H4 (cell line): ENCODE measurements at places on chromosomes 1 and 21. TPM values are rescaled to one million over a fixed set of nuclear protein-coding genes. Genes with fewer than 3 reads are reported as not detected.

GRCh38 chr1:109794319-109795132 is 30.8 kb upstream of the EPS8L3 start:
- no peak for DNase-seq

GRCh38 chr21:28393279-28393678 is 599.4 kb downstream of the LTN1 start:
- DNase-seq: peak; percentile 38

GRCh38 chr1:82788038-82788437 is 987.3 kb downstream of the ADGRL2 start:
- DNase-seq: no peak

- DNase-seq: peak; percentile 66
Measured at GRCh38 chr1:160108888-160109662, 6.5 kb upstream of the ATP1A2 start.

DNA sequence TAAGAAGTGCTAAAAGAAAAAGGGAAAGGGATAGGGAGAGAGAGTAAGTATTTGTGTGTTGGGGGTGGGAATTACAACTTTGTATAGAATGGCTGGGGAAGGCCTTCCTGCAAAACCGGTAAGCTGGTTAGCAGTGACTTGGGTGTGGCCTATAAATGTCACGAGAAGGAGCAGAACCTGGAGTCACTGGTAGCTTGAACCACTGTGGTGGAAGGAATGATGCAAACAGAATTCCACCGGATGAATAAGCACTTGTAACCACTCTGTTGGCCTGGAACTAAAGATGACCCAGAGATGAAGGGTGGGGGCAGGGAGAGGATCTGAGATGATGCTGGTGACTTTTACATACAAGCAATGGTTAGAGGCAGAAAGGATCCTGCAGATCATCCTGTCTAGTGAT is 8.9 kb downstream of the XKR8 start:
- DNase-seq: peak; percentile 81

Gene CFAP126
- total RNA-seq: not detected in 2 replicates

Gene BMP8B
- total RNA-seq: 0.08 and 0.19 TPM in 2 replicates
